ENCODE measurements at places on chromosomes 1 and 21.
A peak's percentile ranks its signal among the peaks of the same experiment; 100 is the strongest.

GRCh38 chr21:31222142-31222541, 121.9 kb downstream of the TIAM1 start:
- peak; percentile 94 for DNase-seq

GRCh38 chr1:71823708-71824305, 458.5 kb downstream of the NEGR1 start:
- DNase-seq = no peak

- DNase-seq = no peak
Observed at GRCh38 chr1:99540744-99541143, 105.2 kb upstream of the PALMD start.

GRCh38 chr1:204081791-204082513, 9.0 kb downstream of the SOX13 start:
- DNase-seq = no peak

DNA sequence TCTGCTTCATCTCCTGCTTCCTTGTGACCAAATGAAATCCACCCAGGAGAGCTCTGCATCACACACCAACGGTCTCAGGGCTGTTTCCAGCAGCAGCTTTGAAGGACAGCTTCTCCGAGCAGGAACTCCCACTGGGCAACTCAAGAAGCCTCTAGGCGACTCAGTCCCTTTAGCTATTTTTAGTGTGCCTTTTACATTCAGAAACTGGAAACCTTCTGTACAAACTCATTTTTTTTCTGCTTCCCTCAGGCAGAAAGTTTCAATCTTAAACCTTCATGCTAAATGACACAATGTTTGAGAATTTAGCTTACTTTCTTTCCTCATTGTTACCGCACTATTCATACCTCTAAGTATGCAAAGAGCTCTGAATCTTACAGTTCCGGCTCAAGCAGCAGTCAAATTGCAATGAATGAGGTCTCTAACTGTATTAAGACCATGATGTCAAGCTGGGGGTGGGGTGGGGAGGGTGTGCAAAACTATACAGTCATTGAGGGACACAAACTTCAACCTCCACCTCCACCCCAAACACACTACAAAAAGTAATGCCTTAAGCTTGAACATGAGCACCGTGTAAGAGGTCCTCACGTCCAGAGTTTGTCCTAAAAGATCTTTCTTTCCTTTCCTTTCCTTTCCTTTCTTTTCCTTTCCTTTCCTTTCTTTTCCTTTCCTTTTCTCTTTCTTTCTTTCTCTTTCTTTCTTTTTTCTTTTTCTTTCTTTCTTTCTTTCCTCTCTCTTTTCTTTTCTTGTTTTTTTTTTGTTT, 16.4 kb upstream of the TARBP1 start:
- DNase-seq = no peak

DNA sequence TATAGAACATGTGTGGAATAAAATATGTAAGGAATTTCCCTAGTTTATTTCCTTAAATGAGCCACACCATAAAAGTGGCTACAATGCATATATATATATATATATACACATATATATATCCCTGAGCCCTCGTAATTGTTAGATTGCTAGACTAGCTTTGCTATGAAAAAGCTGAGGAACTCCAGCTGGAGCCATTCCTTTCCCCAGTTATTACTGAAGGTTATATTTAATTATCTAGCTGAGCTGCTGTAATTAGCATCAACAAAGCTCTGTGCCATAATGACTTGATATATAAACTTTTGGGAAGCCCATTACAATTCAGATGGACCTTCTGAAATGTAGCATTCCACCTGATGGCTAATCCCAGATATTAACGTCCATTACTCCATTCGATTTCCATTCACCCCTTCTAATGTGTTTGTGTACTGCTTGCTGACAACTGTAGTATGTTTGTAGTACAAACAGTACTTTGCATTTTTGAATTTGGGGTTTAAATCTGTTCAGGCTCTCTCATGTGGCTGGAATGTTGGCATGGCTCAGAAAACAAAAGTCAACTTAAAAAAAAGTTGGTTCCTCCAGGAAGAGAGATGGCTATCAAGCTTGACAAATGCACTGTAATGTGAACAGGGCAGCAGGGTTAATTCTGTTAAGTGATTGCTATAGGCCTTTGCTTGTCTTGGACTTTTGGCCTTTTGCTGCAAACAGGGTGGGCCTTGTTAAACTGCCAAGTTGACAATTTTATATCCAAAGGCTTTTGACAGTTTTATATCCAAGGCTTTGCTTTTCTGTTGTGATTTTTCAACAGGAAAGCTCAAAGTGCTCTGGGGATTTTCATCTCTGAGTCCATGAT, 170.0 kb downstream of the LTN1 start:
- DNase-seq = no peak

DNA sequence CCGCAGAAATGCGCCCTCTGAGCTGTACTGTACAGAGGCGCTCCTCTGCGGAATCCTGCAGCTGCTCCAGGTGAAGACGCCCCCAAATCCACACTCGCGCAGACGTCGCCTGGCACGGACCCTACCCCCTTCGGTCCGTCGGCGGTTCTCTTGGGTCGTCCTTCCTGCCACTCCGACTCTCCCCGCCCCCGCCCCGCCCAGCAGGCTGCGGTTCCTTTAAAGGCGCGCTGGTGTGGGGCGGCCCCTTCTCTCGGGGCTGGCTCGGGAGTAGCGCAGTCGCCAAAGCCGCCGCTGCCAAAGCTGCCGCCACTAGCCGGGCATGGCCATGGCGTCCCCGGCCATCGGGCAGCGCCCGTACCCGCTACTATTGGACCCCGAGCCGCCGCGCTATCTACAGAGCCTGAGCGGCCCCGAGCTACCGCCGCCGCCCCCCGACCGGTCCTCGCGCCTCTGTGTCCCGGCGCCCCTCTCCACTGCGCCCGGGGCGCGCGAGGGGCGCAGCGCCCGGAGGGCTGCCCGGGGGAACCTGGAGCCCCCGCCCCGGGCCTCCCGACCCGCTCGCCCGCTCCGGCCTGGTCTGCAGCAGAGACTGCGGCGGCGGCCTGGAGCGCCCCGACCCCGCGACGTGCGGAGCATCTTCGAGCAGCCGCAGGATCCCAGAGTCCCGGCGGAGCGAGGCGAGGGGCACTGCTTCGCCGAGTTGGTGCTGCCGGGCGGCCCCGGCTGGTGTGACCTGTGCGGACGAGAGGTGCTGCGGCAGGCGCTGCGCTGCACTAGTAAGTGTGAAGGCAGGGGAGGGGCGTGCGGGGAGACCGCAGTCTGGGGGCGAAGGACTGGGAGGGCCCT, at the start of gene RASSF5:
RASSF5 (plus strand) TSS at position 248 of the 846 bp plus-strand sequence; CDS start at position 320, 72 bp downstream.
- peak; percentile 77 for DNase-seq

GRCh38 chr1:26717017-26717491, 21.2 kb downstream of the ARID1A start:
- no peak for DNase-seq

- peak; percentile 54 for DNase-seq
Observed at GRCh38 chr1:178282949-178283367, 189.1 kb downstream of the RASAL2 start.

DNA sequence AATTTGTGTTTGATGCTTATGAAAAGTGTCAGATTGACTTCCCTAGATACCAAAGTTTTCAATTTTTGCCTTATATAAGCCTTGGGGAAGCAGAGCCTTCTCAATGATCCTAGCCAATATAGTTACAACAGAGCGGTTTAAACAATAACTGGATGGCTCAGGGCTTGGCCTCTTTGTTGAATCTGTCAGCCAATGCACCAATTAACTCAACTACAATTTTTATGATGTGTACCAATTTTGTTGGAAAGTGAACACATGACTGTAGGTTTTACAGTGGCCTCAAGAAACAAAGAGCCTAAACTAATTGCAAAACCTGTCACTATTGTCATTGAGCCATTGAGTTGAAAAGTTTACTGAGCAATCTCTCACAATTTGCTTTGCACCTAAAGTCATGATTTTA, 71.6 kb upstream of the RGS18 start:
- DNase-seq = peak; percentile 72

- no peak for DNase-seq
Observed at GRCh38 chr21:46054451-46054881, 43.4 kb upstream of the COL6A2 start.

DNA sequence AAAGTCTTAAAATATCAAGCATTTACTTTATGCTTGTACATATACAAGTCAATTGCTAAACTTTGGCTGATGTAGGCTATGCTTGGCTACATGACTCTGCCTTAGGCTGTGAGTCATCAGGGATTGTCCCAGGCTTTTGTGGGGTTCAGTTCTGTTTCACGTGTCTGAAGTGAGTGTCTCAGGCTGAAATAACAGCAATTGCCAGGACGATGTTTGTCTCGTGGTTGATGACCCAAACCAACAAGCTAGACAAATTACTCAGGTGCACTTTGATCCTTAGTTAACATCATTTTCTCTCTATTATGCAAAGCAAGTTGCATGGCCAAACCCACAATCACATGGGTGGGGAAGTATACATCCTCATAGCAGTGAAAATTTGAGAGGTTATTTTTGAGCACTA, 410.1 kb downstream of the BRINP3 start:
- peak; percentile 47 for DNase-seq

DNA sequence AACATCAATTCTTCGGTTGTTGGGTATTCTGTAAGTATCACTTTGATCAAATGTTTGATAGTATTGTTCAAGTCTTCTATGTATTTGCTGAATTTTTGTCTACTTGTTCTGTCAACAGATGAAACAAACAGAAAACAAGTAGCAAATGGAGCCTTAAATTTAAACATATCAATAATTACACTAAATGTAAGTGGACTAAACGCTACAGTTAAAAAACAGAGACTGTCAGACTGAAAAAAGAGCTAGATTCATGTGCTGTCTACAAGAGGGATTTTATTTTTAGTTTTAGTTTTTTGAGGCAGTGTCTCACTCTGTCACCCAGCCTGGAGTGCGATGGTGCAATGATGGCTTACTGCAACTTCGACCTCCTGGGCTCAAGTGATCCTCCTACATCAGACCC, 10.7 kb upstream of the RAD54L start:
- no peak for DNase-seq

GRCh38 chr1:227166559-227166958, 151.7 kb downstream of the CDC42BPA start:
- no peak for DNase-seq

DNA sequence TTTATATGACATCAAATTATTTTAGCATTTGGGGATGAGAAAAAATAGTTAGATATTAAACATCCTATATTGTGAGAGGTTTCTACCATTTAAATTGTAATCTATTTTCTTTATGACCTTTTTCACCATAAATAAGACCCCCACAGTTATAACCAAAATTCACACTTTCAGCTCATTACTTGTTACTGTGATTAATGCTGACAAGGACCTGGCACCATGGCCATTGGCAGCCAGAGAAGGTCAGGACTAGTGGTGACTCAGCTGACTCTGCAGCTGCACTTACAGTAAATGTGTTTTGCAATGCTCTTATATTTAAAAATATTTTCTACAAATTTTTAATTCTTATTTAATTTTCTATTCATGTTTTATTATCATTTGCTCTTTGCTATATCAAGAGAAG, 133.3 kb upstream of the C1orf105 start:
- no peak for DNase-seq

GRCh38 chr1:18972991-18973390, 16.5 kb upstream of the IFFO2 start:
- DNase-seq = no peak

DNA sequence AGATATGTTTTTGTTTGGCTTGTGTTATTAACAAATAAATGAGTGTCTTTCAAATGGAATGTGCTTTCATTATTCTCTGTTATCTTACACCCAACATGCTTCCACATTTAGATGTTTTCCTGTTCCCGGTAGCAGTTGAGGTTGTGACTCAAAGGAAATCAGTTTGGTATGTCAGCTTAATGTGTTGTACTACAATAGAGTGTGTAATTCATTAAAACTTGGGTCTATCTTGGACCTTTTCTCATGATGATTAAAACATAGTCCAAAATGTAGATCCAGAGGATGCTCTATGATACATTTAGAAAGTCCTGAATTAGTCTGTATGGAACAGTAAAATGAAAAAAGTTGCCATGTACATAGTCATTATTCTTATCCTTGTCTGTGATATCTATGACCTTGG, 26.7 kb downstream of the RTCA start:
- no peak for DNase-seq

DNA sequence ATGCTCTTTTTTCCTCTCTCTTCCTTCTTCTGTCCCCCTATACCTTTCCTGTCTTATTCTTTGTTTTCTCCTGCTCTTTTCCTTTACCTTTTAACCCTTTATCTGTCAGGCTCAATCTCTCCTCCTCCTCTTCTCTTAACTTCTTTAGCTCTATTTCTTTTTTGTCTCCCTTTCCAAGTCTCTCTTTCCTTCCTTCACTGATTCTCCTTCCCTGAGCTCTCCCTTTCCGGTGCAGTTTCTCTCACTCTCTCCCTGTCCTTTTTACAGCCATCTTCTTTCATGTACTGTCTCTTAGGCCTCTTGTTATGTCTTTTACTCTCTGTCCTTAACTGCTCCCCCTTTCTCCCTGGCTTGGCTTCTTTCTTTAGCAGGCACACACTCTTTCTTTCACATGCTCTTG, 12.0 kb downstream of the SLC30A7 start:
- no peak for DNase-seq

DNA sequence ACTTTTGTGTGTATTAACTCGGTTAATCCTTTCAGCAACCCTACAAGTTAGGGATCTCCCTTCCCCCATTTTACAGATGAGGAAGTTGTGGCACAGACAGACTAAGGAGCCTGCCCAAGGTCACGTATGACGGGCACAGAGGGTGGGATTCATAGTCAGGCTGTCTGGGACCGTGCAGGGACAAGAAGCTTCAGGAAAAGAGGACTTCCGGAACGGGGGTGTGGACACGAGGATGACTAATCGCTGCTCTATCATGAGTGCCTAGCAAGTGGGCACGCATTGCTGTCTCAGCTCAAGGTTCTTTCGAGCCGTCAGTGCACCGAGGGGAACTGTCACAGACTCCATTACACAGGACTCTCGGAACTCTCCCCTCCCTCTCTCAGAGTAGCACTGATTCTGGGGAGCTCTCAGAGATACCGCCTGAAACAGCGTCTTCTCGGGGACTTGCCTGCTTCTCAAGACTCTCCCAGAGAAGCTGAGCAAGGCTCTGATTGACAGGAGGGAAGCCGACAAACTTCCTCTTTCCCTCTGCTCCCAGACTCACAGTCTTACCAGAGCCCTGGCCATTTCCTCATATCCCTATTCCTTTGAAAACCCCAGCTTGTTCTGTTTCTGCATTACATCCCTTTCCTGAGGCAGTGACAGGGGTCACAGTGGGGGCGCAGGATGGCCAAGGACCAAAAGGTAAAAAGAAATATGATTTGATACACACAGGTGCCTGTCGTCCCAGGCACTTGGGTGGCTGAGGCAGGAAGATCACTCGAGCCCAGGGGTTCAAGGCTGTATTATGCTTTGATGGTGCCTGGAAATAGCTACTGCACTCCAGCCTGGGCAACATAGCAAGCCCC, 14.4 kb downstream of the FHAD1 start:
- no peak for DNase-seq

Measured in NCI-H69 (cell line).